ENCODE measurements at places on chromosomes 2 and 18.

GRCh38 chr18:79397830-79398761, 2.4 kb downstream of the NFATC1 start:
- no peak for DNase-seq

DNA sequence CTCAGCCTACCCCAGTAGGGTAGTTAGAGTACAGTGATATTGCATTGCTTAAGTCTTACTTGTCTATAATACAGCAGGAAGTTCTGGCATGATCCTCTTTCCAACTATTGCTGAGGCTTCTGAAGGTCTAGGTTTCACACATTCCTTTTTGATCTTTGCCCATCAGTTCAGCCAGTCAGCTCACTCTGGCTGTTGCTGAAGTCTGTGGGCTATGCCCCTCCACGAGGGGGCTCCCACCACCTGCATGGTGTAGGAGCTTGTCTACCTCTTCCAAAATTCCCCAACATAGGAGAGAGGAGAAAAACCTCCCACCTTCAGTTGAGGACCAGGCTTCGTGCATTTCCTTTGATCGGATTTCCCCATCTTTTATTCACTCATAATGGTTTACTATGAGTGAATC, 26.3 kb downstream of the PROKR1 start:
- no peak for DNase-seq

DNA sequence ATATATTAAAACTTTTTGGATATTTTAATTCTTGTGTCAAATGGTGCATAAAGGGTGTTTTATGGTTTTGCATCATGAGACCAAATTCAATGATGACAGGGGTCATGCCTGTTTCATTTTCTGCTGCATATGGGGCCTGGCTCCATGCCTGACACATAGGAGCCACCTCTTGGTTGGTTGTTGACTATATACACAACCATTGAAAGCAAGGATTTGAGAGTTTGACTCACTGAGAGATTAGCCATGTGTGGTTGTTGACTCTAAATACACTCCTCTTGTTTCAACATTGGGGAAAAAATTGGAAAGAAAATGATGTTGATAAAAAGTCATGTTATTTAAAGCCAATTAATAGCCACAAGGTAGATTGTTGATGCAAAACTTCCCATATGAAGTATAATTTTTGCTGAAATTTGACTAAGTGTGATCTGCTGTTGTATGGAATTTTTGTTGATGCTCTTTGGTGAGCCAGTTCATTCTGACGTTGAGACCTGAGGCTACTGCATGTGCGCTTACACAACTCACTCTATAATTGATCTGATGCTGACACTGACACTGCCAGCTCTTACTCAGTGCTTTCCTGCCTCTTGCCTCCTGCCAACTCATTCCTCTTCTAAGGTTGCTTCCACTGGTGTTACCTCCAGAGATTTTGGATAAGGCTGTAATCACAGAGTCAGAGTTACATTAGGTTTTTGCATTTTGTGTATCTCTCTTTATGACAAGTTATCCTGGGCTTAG, 446.2 kb upstream of the SLC14A2 start:
- DNase-seq, result no peak

GRCh38 chr2:152200565-152201465, 25.3 kb upstream of the STAM2 start:
- no peak for DNase-seq

Measured in stimulated activated CD4-positive, alpha-beta T cell treated with anti-CD3 and anti-CD28 coated beads, TNF-alpha, amount 100 ng/mL, for 48 hours (primary cell).